Stimulated activated CD4-positive, alpha-beta T cell treated with anti-CD3 and anti-CD28 coated beads, Interleukin-12 subunit alpha, Interleukin-12 subunit beta, amount 100 ng/mL, for 24 hours (primary cell): ENCODE measurements at places on chromosomes 6 and 20.

DNA sequence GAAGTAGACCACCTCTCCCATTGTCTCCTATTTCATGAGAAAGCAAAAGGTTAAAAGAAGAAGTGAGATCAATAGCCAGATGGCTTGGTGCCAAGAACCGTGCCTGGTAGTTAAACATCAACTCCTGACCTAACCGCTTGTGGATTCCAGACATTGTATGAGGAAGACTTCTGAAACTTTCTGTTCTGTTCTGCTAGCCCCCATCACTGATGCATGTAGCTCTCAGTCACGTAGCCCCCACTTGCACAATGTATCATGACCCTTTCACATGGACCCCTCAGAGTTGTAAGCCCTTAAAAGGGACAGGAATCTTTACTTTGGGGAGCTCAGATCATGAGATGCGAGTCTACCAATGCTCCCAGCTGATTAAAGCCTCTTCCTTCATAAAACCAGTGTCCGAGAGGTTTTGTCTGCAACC is 301.2 kb downstream of the RNGTT start:
- no peak for DNase-seq

GRCh38 chr6:69285054-69285453 is 511.8 kb downstream of the LMBRD1 start:
- DNase-seq = no peak

DNA sequence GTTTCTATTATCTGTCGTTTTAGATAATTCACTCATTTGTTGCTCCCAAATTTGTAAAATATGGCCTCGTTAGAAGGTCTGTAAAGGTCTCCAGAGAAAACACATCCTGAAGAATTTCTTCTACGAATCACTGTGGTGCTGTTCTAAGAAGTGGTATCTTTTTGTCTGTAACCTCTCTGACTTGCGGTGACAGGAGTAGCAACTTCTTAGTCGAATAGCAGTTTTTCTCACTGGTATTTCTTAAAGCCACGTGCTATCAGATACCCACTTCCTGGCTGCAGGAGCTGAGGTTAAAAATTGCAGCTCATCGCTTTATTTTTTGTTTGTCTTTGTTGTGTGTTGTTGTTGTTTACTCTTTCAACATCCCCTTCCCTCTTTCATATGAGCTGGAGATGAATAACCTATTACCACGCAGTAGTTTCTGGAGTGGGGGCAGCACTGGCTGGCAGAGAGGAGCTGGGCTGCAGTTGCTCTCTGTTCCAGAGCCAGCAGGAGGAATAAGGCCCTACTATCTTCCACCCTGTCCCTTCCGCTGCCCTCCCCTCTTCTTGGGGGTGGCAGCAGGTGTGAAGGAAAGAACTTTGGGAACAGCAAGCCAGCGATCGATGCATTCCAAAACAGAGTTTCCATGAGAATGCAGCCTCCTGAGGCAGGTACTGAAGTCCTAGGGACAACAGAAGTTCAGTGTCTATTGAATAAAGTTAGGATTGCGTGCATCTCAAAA is 64.7 kb downstream of the C6orf118 start:
- DNase-seq = no peak

DNA sequence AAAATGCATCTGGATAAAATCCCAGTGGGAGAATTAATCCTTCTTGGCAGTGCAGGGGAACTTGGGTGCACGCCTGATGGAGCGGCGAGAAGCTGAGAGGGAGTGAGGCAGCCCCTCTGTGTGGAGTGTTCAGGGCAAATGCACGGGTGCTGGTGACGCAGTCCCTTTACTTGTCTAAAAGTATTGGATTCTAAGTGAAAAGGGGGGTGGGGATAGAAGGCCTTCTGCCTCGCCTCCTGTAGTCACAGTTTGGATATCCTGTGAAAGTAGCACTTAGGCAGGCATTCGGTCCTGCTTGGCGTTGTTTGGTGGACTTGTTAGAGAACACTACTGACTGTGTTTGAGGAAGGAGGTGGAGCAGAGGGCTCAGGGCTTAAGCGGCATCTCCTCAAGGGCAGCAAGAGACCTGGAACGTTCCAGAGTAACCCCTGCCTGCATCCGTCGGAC is 39.3 kb downstream of the PHACTR3 start:
- DNase-seq = no peak

GRCh38 chr6:131979515-131980337 is 28.6 kb upstream of the CCN2 start:
- DNase-seq = no peak

- DNase-seq = peak; percentile 3
Observed at GRCh38 chr6:132300323-132300949, 100.8 kb downstream of the MOXD1 start.

DNA sequence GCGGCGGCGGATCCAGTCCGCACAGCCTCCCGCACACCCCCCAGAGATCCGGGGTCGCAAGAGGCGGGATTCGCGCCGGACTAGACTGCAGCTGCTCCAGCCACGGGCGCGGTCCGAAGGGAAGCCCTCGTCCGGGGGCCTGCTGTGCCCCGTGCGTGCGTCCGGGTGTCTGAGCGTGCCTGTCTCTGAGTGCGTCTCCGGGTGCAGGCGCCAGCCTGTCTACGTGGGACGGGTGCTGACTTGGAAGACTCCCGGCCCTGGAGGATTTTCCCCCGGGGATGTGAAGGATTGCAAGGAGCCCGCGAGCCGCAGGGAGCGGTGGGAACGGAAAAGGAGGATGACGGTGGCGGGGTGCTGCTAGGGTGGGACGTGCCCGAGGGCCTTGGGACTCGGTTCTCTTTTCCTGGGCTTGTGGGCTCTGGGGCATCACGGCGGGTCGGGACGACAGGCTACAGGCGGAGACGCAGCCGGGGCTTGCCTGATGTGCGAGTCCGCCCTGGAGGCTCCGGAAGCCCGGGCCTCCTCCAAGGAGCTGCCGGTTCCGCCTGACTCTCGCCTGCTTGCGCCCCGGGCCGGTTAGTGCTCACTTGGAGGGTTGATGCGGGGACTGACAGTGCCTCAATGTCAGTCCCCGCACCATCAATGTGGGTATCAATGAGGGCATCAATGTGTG is 5.7 kb downstream of the MAFB start:
- no peak for DNase-seq

DNA sequence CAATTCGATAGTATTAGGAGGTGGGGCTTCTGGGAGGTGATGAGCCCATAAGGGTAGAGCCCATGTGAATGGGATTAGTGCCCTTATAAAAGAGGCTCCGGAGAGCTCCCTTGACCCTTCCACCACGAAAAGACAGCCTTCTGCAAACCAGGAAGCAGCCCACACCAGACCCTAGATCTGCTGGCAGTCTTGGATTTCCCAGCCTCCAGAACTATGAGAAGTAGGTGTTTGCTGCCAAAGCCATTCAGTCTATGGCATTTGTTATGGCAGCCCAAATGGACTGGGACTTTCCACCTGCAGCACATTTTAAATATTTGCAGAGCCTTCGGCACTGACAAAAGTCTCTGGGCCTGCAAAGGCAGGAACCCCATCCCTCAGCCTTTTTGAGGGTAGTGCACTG is 11.8 kb upstream of the SFT2D1 start:
- no peak for DNase-seq

GRCh38 chr20:45080867-45081624 is 19.9 kb downstream of the KCNS1 start:
- no peak for DNase-seq

DNA sequence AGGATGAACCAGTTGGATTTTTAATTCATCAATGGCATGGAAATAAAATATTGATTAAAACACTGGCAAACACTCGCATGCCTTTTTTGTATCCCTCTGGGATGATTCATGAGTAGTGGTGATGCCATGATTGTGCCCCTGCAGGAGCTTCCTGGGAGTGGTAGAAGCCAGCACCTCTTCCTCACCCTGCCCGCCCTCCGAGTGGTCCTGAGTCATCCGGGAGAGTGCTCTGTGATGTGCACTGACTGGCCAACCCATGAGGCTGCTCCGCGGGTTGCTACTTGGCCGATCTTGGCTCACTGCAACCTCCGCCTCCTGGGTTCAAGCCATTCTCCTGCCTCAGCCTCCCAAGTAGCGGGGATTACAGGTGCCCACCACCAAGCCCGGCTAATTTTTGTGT is 27.4 kb downstream of the GJA10 start:
- DNase-seq = no peak

- no peak for DNase-seq
Observed at GRCh38 chr6:7060769-7061516, 46.8 kb upstream of the RREB1 start.

DNA sequence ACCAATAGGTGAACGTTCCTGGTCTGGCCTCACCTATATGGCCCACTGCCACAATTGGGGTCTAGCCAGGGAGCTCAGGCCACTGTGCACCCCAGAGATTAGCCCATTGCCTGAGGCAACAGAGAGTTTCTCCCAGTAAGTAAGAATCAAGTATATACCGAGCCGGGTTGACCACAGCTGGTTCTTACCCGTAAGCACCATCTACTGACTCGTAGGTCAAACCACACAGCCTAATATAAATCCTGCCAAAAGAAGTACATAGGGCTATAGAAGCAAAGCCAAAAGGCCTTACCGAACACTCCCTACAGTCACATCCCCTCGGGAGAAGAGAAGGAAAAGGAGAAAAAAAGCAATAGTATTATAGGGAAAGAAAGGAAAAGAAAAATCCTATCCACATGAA is 463.6 kb upstream of the GJE1 start:
- DNase-seq = no peak

- no peak for DNase-seq
Observed at GRCh38 chr6:105163183-105163582, 16.6 kb downstream of the POPDC3 start.

- DNase-seq = no peak
Observed at GRCh38 chr6:83589076-83589475, 76.7 kb downstream of the PRSS35 start.
